Stimulated activated CD8-positive, alpha-beta memory T cell treated with anti-CD3 and anti-CD28 coated beads, Interleukin-7, amount 100 ng/mL, for 1 hour (primary cell): ENCODE measurements at places on chromosomes 12 and 14.

DNA sequence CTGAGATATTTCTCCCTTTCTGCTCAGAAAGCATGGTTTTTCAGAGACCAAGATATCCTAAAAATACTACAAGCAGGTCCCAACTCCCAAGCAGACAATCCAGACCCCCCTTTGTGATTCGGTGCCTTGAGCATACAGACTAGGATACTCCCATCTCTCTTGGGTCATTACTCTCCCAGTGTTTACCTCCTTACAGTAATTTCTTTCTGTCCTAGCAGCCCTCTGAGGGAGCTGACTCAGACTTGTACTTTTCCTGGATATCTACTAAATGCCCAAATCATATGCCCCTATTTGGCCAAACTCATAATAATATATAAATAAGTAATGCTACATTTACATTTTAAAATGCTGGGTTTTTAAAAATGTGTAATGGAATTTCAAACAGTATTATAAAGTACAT, 355.6 kb downstream of the LRIG3 start:
- no peak for DNase-seq

GRCh38 chr12:14138495-14138894, 157.1 kb upstream of the GRIN2B start:
- no peak for DNase-seq

DNA sequence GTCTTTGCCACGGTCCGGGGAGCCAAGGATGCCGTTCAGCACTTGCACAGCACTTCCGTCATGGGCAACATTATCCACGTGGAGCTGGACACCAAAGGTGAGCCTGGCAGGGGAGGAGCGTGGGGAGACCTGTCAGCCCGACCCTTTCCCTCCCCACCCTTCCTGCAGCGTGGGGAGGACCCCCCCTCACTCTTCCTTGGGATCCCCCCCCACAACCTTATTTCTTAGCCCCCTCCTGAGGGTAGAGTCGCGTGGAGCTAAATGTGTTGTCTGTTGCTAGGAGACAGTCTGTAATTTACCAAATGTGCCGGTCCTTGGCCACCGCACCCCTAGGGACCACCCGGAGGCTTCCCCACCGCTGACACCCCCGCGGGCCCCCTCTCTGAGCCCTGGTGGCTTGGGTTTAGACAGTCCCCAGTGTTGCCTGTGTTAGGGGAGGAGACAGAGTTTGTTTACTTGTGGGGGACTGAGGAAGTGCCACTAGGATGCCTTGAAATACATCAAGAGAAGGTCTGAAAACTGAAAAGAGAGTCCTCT, 2.3 kb downstream of the SETD1B start:
- no peak for DNase-seq

GRCh38 chr14:55540847-55541773, 38.9 kb upstream of the KTN1 start:
- DNase-seq = no peak

DNA sequence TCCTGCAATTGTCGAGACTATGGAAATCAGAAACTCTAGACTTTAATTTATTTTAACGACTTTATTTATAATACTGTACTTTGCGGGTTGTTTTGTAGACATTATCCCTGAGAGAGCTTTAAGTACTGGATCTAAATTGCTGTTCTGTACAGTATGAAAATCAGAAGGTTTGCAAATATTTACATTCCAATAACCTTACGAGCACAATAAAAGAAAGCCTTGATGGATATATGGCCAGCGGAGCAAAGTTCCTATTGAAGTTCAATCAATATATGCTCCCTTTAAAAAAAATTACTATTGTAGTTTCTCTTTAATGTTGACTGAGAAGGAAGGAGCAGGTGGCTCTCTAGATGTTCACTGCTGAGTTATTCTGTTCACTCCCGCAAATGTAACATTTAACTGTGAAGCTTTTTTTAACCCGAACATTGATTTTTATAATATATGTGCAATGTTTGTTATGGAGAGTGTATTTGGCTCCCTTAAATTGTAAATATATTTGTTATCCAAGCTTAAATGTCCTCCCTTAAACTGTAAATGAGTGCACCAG, 235.3 kb downstream of the PLCZ1 start:
- DNase-seq = no peak

- no peak for DNase-seq
Measured at GRCh38 chr12:58727521-58727920, 192.8 kb downstream of the LRIG3 start.

GRCh38 chr14:68043752-68044151, 224.2 kb downstream of the RAD51B start:
- DNase-seq = no peak

GRCh38 chr12:102702447-102703114, 214.5 kb downstream of the PAH start:
- DNase-seq = no peak

GRCh38 chr12:99670635-99671034, 23.1 kb downstream of the GARIN6 start:
- no peak for DNase-seq

- DNase-seq = no peak
Measured at GRCh38 chr12:26799741-26800140, 33.3 kb downstream of the ITPR2 start.

GRCh38 chr12:110444455-110444854, 5.7 kb downstream of the ARPC3 start:
- DNase-seq = no peak

DNA sequence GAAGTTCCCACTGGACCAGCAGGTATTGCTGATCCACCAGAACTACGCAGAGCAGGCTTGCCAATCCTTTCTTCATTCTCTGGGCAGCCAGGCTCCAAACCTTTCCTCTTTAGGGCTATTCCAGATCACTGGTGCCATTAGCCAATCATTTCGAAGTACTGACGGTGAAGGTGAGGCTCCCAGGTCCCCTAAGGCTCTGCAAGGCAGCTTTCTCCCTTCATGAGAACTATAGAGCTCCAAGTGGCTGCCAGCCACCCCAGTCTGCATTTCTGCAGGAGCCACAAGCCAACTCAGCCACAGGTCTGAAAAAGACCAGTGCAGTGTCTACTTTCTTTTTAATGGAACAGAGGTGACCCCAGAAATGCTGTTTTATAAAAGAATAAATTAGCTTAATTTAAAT, 48.7 kb downstream of the RAB35 start:
- DNase-seq = no peak

DNA sequence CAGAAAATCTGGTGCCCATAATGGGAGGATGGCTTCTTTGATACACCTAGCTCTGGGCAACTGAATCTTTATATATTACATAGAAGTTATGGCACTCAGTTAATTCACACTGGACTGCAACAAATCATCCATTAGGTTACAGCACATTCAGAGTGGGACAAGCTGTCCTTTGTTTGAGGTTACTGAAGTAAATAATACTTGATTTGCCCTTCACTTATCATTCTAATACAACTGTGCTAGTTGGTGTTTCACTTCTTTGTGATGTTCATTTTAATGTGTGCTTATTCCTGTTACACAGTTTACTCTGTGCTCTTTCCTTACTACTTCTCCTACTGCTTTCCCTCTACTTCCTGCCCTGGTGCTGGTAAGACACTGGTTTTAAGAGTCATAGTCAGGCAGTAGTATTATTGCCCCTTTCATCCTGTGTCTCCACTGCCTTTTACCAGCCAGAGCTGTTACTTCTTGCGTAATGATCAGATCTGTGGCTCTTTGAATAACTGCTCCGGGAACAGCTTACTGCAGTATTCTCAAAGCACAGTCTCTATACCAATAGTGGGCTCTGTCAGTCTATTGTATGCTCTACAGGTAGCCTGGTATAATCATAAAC, 36.4 kb upstream of the GXYLT1 start:
- DNase-seq = no peak

- no peak for DNase-seq
Measured at GRCh38 chr14:85058150-85058549, 471.8 kb upstream of the FLRT2 start.

DNA sequence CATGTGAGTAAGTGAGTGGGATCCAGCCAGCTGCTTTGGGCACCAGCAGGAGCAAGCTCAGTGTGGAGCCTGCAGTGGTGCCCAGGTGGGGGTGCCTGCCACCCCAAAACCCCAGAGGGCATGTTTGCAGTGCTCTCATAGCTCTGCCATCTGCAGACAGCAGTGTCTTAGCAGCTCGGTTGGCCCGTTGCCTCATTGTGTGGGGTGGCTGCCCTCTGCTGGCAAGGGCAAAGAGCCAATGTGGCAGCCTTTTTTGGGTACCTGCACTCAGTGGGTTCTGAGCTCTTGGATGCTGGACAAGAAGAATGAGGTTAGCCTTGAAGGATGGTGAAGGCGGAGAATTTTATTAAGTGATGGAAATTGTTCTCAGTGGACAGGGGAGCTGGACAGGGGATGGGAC, 52.3 kb downstream of the NEUROD4 start:
- DNase-seq = peak; percentile 53
